ENCODE measurements at places on chromosomes 2 and 18. TPM values are rescaled to one million over a fixed set of nuclear protein-coding genes. Genes with fewer than 3 reads are reported as not detected.

DNA sequence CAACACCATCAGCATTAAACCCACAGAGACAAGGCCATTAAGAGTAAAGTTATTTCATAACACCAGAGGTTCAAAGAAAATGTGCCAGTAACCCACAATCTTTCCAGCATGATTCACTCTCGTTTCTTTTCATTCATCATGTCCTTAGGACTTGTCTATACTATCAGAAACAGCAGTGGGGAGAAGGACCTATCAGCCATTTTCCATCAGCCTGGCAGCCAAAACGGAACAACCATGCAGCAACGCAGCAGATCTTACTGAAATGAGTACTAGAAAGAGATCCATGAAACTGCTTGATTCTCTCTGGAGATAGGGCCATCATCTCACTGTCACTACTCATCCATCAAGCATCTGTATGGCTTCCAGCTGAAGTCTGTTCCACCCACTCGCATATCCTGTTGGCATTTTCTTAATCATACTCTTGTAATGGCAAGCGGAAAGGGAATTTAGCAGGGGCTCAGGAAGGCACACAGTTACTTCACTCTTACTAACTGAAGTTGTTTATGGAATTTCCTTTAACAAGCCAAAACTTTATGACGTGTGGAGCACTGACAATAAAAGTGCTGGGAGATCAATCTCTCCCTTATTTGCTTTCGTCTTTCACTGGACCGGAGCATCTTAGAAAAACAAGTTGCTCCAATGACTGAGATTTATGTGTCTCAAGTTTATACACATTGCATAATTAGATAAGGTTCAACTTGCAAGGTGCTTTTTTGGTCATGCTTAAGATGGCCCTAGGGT, 69.7 kb downstream of the EPHA4 start:
- no peak overlapping the region for H3K27ac ChIP-seq
- no peaks in the 10 kb centered on the region for H3K4me1 ChIP-seq
- DNase-seq = no peak

DNA sequence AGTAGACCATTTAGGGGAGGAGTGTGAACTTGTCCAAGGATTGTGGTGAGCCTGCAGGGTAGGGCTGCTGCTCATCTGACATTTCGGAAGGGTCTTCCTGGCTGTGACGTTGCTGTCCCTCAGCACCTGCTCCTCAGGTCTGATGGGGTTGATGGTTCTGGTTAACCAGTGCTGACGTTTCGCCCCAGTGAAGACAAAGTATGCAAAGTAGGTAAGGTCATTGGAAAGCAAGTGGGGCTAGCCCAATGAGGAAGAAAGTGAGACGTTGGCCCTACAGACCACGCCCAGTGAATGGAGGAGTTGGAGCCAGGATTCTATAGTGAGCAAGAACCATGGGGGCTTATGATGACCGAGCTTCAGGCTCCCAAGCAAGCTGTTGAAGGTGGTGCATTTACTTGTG, 33.4 kb upstream of the ZNF396 start:
- H3K27me3 ChIP-seq = no peaks in the 10 kb centered on the region
- H3K27ac ChIP-seq = no peak overlapping the region
- H3K4me1 ChIP-seq = peaks cover 26% of the 10 kb centered on the region
- H3K4me3 ChIP-seq = no peak overlapping the region

- H3K36me3 ChIP-seq = peaks cover 2% of the 10 kb centered on the region
- DNase-seq = peak; percentile 77
- no peak overlapping the region for H3K4me3 ChIP-seq
- H3K4me1 ChIP-seq = peaks cover 23% of the 10 kb centered on the region
Measured at GRCh38 chr2:48479915-48480314, 50.0 kb upstream of the STON1 start.

DNA sequence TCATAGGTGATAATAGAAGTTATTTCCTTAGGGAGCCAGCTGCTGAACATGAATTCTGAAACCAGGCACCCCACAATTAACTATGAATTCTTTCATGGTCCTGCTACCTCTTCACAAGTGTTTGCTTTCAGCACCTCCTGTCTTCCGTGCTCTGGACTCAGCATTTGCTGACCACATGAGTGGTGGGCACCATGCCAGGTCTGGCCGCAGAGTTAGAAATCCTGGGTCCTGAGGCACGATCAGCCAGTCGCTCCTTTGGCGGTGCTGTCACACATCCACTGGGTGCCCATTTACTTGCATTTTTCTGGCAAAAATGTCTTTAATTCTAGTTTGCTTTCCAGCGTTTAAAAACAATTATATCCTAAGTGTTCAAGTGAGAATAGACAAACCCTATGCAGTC, 196.4 kb upstream of the PXDN start:
- no peak overlapping the region for H3K4me3 ChIP-seq
- no peaks in the 10 kb centered on the region for H3K4me1 ChIP-seq

GRCh38 chr2:62099523-62100175, 96.3 kb upstream of the B3GNT2 start:
- peaks cover 4% of the 10 kb centered on the region for H3K36me3 ChIP-seq
- H3K27ac ChIP-seq = no peak overlapping the region
- H3K4me1 ChIP-seq = no peaks in the 10 kb centered on the region
- H3K27me3 ChIP-seq = no peaks in the 10 kb centered on the region

GRCh38 chr2:15591373-15591691, 336 bp upstream of the DDX1 start:
- H3K4me3 ChIP-seq = peak overlapping the region; percentile 83
- no peak for DNase-seq
- H3K27me3 ChIP-seq = no peaks in the 10 kb centered on the region
- no peaks in the 10 kb centered on the region for H3K4me1 ChIP-seq

DNA sequence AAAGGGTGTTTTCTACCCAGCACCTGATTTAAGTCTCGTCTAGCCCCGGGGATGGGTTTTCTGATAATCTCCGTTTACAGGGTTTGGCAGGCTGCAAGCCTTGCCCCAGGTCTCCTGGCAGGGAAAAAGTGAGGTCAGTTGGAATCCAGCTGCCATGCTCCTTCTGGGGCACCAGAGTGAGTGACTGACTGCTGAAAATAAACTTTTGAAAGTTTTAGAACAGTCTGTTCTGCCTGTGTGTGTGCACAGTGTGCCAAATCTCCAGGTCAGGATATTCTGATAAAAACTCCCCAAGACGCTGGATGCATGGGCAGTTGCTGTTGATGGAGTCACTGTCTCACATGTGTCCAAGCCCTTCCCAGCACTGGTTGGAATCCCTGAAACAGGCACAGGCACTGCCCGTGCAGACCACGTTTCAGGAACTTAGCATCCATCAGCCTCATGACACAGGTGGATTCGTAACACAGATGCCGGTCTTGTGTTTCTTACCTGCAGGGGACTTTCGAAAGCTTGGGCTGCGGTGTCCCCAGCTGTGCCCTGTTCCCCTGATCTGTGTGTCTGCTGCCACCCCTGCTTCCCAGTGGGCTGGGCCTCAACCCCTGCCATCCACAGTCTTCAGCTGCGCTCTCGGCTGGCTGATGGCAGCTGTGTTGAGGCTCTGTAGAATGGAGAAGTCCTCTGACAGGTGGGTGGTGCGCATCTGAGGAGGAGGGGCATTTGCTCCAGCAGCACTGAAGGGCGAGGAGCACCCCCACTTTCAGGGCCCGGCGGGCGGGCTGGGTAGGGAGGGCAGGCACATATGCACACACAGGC, 65.0 kb downstream of the SH3RF3 start:
- no peak for DNase-seq
- peaks cover 4% of the 10 kb centered on the region for H3K27me3 ChIP-seq
- no peaks in the 10 kb centered on the region for H3K36me3 ChIP-seq
- no peaks in the 10 kb centered on the region for H3K4me1 ChIP-seq
- H3K4me3 ChIP-seq = no peak overlapping the region
- no peak overlapping the region for H3K27ac ChIP-seq

DNA sequence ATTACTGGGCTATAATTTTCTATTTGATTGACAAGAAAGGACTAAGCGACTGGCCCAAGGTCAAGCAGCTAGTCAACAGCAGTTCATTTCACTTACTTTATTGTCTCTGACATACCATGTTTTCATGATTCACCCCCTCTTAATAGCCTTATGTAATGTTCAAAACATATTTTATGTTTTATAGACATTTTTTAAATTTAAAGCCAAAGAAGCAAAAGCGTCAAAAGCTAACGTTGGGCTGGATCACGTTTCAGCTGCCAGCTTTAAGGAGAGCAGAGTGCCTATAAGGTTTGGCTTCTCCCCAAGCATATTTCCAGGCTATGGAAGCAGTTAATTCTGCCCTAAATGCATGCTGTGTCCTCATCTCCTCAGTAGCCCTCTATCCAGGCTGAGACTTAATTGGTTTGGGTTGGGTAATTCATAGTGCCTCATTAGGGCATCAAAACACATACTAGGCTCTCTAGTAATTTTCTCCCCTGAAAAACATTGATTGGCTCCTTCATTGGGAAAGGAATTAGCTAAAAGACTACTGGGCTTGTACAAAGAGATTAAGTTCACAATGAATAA, 94.8 kb upstream of the CREB1 start:
- no peaks in the 10 kb centered on the region for H3K27me3 ChIP-seq
- no peaks in the 10 kb centered on the region for H3K36me3 ChIP-seq
- no peak overlapping the region for H3K27ac ChIP-seq
- H3K4me1 ChIP-seq = no peaks in the 10 kb centered on the region
- no peak overlapping the region for H3K4me3 ChIP-seq
- DNase-seq = no peak

DNA sequence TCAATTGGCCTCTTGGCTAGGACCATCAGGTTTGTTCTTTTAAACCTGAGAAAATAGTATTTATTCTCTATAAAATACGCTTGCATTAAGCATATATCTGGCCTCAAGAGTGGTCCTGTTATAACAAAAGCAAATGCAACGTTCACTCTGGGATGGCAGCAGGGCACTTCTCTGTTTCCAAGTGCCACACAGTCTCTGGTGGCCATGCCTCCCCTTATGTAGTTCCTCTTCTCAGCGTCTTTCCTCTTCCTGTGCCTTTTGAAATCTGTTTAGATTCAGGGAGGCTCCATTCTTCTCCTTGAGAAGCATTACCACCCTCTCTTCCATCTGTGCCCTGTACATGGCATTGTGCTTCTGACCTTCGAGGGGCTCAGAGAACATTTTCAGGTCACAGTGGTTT, 51.9 kb downstream of the TSHZ1 start:
- no peaks in the 10 kb centered on the region for H3K27me3 ChIP-seq
- H3K27ac ChIP-seq = no peak overlapping the region
- DNase-seq = no peak
- H3K4me3 ChIP-seq = no peak overlapping the region
- no peaks in the 10 kb centered on the region for H3K4me1 ChIP-seq
- no peaks in the 10 kb centered on the region for H3K36me3 ChIP-seq

DNA sequence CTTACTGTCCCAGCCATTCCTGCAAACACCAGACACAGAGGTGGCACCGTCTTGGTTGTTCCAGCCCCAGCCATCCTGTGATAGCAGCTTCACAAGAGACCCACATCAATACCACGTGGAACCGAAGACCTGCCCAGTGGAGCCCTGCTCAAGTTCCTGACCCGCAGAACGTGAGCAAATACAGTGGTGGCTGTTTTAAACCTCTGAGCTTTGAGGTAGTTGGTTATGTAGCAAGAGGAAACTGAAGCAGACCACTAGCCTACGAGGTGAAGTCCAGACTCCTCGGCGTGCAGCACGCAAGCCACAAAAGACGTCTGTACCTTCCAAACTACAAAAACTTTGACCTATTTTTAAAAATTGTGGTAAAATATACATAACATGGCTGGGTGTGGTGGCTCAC, 96.1 kb upstream of the ODC1 start:
- DNase-seq = peak; percentile 27
- no peak overlapping the region for H3K4me3 ChIP-seq
- no peaks in the 10 kb centered on the region for H3K4me1 ChIP-seq
- peaks cover 8% of the 10 kb centered on the region for H3K27me3 ChIP-seq
- H3K27ac ChIP-seq = no peak overlapping the region

- H3K36me3 ChIP-seq = no peaks in the 10 kb centered on the region
- H3K4me3 ChIP-seq = no peak overlapping the region
- H3K27ac ChIP-seq = no peak overlapping the region
- no peaks in the 10 kb centered on the region for H3K4me1 ChIP-seq
Measured at GRCh38 chr2:205589479-205589878, 92.8 kb upstream of the NRP2 start.

GRCh38 chr18:49238433-49239042, 221.9 kb downstream of the DYM start:
- H3K27ac ChIP-seq = no peak overlapping the region
- no peak overlapping the region for H3K4me3 ChIP-seq
- H3K27me3 ChIP-seq = no peaks in the 10 kb centered on the region
- DNase-seq = no peak
- H3K36me3 ChIP-seq = no peaks in the 10 kb centered on the region

GRCh38 chr18:44844486-44844885, 163.8 kb downstream of the SETBP1 start:
- H3K4me3 ChIP-seq = no peak overlapping the region
- no peak for DNase-seq
- H3K4me1 ChIP-seq = peaks cover 3% of the 10 kb centered on the region
- no peaks in the 10 kb centered on the region for H3K27me3 ChIP-seq
- no peaks in the 10 kb centered on the region for H3K36me3 ChIP-seq

Gene CMPK2
- 11.0 TPM for polyA plus RNA-seq

Gene DSG4
- not detected for polyA plus RNA-seq

Gene EHBP1
- 11.0 TPM for polyA plus RNA-seq

Gene ASB18
- not detected for polyA plus RNA-seq

Gene TCF23
- 0.03 TPM for polyA plus RNA-seq

Gene XIRP2
- polyA plus RNA-seq = 1.1 TPM

Gene TRABD2A
- 2.0 TPM for polyA plus RNA-seq

Gene SERPINB2
- 0.03 TPM for polyA plus RNA-seq

Gene SERPINB11
- not detected for polyA plus RNA-seq

Gene FAM228A
- 0.34 TPM for polyA plus RNA-seq
